Right hindlimb (tissue), 1 donor: ENCODE measurements at places on chromosomes 1 and 21.

DNA sequence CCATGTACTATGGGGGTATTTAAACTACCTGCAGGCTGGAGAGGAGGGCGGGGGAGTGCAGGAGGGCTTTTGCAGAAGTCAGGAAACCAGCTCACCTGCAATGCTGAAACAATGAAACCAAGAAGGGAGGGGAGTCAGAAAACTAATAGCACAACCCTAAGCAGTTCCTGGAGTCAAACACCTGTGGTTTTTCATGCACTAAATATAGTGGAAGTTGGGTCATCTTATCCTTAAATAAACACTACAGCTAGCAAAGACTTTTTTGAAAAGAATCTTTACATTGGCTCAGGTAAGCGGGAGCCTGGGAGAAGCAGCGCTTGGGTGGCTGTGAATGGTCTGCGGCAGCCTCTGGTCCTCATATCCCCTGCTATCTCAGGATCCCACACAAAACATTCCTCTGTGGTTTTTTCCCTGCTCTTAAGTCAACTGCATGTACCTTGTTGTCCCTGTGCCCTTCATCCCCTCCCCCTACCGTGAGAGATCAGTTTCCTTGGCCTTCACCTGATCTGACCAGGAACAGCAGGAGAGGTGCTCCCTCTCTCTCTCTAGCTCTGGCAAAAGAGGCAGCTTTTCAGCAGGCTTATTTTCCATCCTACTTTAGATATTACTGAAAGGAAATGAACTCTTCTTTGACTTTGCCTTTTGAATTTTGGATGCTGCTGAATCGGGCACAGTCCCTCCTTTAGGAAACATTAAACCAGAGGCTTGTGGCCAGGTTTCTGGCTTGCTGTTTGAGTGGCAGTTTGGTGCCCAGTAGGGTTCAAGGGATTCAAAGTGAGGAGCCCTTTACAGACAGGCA, 26.6 kb downstream of the TENT5C start:
- no peak for DNase-seq

- no peak for DNase-seq
Measured at GRCh38 chr1:33446590-33446989, 15.7 kb upstream of the PHC2 start.

GRCh38 chr1:171366085-171366484, 52.1 kb downstream of the FMO4 start:
- DNase-seq = no peak

- no peak for DNase-seq
Measured at GRCh38 chr1:15628003-15628402, 10.7 kb downstream of the DDI2 start.

- no peak for DNase-seq
Measured at GRCh38 chr1:243422362-243422761, 166.5 kb downstream of the SDCCAG8 start.

DNA sequence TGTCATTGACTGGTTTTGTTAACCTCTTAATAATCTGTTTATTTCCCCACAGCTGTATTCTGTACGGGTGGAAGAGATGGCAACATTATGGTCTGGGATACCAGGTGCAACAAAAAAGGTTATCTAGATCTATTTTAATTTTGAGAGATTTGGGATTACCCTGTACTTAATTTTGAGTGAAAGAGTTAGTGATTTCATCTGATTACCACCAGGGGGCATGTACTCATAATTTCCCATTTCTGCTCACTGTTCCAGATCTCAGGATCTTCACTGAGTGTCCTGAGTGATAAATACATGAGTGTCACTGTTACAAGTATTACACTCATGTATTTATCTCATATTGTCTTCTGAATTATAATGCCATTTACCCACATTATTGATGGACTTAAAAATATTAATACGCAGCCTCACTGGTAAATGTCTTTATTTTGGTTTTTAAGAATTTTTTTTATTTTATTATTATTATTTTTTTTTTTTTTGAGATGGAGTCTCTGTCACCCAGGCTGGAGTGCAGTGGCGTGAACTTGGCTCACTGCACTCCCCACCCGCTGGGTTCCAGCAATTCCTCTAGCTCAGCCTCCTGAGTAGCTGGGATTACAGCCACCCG, 27.4 kb downstream of the DTL start:
- no peak for DNase-seq
